Esophagus squamous epithelium (tissue), 5 donors: ENCODE measurements at places on chromosomes 2 and 18. TPM values are rescaled to one million over a fixed set of nuclear protein-coding genes. Genes with fewer than 3 reads are reported as not detected.

Gene SPEG
- 29.0 TPM for total RNA-seq

GRCh38 chr2:46333912-46334311 lies 36.7 kb downstream of the EPAS1 start:
- DNase-seq, result no peak
- peaks cover 36% of the 10 kb centered on the region for H3K4me1 ChIP-seq
- no peaks in the 10 kb centered on the region for H3K36me3 ChIP-seq
- H3K27ac ChIP-seq, result peak overlapping the region; percentile 46
- H3K4me3 ChIP-seq, result no peak overlapping the region

Gene RIT2
- not detected for total RNA-seq

GRCh38 chr18:45169610-45170009 lies 445.7 kb upstream of the SLC14A2 start:
- no peak for DNase-seq
- no peaks in the 10 kb centered on the region for H3K36me3 ChIP-seq
- no peak overlapping the region for H3K4me3 ChIP-seq

- H3K4me1 ChIP-seq, result peaks cover 5% of the 10 kb centered on the region
- H3K4me3 ChIP-seq, result no peak overlapping the region
- H3K36me3 ChIP-seq, result no peaks in the 10 kb centered on the region
- no peaks in the 10 kb centered on the region for H3K27me3 ChIP-seq
- H3K27ac ChIP-seq, result no peak overlapping the region
Measured at GRCh38 chr2:178269438-178270224, 75.3 kb downstream of the OSBPL6 start.

Gene CRYGC
- total RNA-seq, result not detected

DNA sequence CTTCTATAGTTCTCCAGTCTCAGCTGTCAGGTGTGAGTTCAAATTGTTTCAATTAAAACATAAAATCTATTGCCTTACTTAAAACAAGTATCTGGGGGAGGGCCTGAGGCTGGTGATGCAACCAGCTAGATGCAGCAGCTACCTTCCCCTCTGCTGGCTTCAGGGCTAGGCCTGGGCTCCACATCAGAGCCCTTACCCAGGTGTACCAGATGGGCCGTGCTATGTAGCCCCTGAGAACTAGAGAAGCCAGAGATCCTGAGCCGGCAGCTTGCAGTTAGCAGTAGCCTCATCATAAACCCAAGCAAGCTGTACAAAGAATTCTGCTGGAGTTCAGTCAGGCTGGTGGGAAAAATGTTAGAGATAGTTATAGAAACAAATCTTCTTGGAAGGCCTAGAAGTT lies 97.7 kb upstream of the ACAA2 start:
- H3K4me1 ChIP-seq, result no peaks in the 10 kb centered on the region
- H3K36me3 ChIP-seq, result no peaks in the 10 kb centered on the region
- no peak for DNase-seq
- no peak overlapping the region for H3K4me3 ChIP-seq

Gene LRRC30
- not detected for total RNA-seq

Gene TSHZ1
- 5.4 TPM for total RNA-seq

GRCh38 chr2:155517362-155517761 lies 815.2 kb downstream of the NR4A2 start:
- H3K36me3 ChIP-seq, result no peaks in the 10 kb centered on the region
- DNase-seq, result no peak
- no peaks in the 10 kb centered on the region for H3K4me1 ChIP-seq
- H3K27ac ChIP-seq, result no peak overlapping the region

Gene SIGLEC15
- total RNA-seq, result not detected

Gene NFU1
- 26.2 TPM for total RNA-seq

Gene CAPN14
- total RNA-seq, result 316 TPM

Gene UXS1
- total RNA-seq, result 36.3 TPM

Gene RNF138
- total RNA-seq, result 16.8 TPM

- no peak for DNase-seq
- H3K4me3 ChIP-seq, result no peak overlapping the region
- peaks cover 24% of the 10 kb centered on the region for H3K36me3 ChIP-seq
- no peak overlapping the region for H3K27ac ChIP-seq
Measured at GRCh38 chr2:134359367-134360081, 105.7 kb downstream of the MGAT5 start.

GRCh38 chr2:18245375-18245774 lies 315.1 kb downstream of the RDH14 start:
- H3K4me3 ChIP-seq, result no peak overlapping the region
- no peaks in the 10 kb centered on the region for H3K36me3 ChIP-seq
- H3K27ac ChIP-seq, result no peak overlapping the region
- H3K27me3 ChIP-seq, result no peaks in the 10 kb centered on the region
- H3K4me1 ChIP-seq, result no peaks in the 10 kb centered on the region

DNA sequence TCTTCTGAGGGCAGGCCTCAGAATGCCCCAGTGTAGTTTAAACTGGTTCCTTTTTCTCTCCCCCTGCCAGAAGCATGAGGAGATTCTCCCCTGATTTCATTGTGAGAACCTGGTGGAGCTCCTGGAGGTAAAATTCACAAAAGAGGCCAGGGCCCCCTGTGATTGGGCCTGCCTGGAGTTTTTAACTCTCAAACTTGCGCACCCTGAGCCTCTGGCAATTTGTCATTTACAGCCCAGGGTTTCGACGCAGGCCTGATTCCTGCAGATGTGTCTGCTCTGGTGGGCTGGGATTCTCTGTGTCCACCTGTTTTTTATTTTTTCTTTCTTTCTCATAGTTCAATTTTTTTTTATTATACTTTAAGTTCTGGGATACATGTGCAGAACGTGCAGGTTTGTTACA lies 157.9 kb downstream of the ASB1 start:
- H3K4me1 ChIP-seq, result no peaks in the 10 kb centered on the region
- no peak overlapping the region for H3K27ac ChIP-seq
- H3K4me3 ChIP-seq, result no peak overlapping the region
- no peaks in the 10 kb centered on the region for H3K36me3 ChIP-seq
- no peak for DNase-seq

DNA sequence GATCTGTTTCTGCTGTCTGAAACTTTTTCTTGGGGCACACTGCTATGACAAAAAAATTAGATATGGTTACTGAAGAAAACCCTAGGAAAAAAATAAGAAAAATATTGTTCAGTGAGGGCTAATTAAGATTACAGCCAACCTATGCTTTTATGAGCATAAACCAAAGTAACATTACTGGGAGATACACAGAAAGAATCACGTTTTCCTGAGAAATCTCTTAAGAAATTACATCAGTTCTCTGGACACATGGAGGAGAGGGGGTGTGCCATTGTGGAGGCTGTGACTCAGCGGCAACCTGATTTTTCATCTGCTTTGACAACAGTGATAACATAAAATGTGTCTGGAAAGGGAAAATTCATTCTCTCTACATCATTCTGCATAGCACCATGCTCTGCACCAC lies 13.4 kb upstream of the NMI start:
- H3K4me1 ChIP-seq, result no peaks in the 10 kb centered on the region
- no peak overlapping the region for H3K27ac ChIP-seq
- no peaks in the 10 kb centered on the region for H3K27me3 ChIP-seq
- no peak overlapping the region for H3K4me3 ChIP-seq
- DNase-seq, result no peak
- H3K36me3 ChIP-seq, result no peaks in the 10 kb centered on the region

DNA sequence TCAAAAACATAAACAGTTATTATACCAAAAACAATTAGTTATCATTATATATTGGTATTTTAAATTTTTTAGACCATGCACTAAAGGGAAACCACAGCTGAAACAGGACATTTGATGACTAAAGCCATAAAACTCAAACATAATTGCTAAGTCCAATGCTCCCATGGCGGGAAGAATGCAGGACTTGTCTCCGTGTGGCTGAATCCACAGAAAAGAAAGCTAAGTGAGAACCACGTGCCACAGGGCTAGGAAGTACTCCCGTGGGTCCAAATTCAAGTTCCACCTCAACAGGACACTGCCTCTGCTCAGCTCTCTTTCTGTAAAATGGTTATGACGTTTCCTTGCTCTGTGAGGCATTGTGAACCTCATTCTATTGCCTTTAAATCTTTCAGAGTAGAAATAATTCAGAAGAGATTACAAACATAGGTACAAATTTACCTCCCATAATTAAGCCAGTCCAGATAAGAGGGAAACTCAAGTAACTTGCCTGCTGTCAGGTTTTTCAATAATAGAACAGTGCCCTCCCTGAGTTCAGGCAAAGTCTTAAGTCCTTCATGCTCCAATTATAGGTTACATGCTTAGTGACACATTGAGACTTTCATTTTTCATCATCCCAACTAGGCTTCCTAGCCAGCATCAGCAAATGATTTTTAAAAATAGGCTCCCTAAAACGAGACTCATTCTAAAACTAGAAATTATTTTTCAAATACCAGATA lies 36.7 kb downstream of the FTCDNL1 start:
- H3K4me3 ChIP-seq, result no peak overlapping the region
- no peaks in the 10 kb centered on the region for H3K4me1 ChIP-seq
- H3K36me3 ChIP-seq, result no peaks in the 10 kb centered on the region
- no peak overlapping the region for H3K27ac ChIP-seq
- DNase-seq, result no peak

- H3K36me3 ChIP-seq, result no peaks in the 10 kb centered on the region
- H3K4me1 ChIP-seq, result no peaks in the 10 kb centered on the region
- DNase-seq, result no peak
- H3K27me3 ChIP-seq, result no peaks in the 10 kb centered on the region
Measured at GRCh38 chr2:13537771-13538349, 821.1 kb downstream of the TRIB2 start.

DNA sequence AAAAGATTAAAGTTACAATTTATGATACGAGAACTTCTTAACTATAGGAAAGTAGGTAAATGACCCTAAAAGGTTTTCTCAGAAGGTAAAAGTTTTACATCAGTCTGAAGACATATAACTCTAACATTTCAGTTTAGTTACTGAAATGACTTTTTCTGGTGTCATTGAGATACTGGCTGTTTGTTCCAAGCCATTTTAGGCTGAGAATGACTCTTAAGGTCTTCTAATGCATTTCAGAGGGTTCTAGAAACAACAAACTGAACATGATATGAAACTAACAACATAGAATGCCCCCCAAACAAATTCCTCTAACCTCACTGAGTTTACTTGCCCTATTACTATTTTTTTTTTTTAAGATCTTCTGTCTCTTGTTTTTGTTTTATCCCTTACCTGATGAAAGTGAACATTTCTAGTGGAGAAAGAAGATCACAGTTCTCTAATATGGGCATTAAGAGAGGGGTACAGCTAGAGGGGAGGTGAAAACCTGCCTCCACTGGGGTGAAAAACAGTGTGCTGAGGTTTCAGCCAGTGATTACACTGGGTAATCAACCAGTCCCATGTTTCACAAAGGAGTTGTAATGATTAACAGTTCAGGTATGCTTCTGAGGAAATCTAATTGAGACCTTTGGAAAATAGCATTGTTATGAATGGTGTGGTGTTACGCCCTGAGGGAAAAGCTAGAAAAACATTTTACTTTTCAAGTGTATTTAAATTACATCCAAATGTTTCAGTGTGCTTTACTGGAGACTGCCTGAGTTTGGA lies 11.2 kb downstream of the NABP1 start:
- H3K36me3 ChIP-seq, result peaks cover 42% of the 10 kb centered on the region
- no peak for DNase-seq
- peaks cover 47% of the 10 kb centered on the region for H3K4me1 ChIP-seq
- no peak overlapping the region for H3K4me3 ChIP-seq

Gene CKAP2L
- 5.3 TPM for total RNA-seq

DNA sequence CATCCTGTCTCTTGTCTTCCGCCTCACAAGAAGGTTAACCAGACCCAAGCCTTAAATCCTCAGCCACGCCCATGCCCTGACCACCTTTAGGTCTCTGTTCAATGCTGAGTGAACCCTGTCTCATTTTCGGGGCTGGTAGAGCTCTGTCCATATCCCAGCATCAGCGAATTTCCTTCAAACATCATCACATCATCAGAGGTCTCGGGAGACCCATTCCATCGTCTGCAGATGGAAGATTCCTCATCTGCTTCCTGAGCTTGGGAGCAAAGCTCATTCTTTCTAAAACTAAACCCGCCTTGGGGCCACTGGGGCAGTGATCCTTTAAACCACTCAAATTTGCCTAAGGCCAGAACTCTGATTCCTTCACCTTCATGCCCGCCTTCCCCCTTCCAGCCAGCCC lies 173.7 kb downstream of the TTC32 start:
- no peak overlapping the region for H3K27ac ChIP-seq
- no peaks in the 10 kb centered on the region for H3K36me3 ChIP-seq
- H3K4me3 ChIP-seq, result no peak overlapping the region
- no peaks in the 10 kb centered on the region for H3K27me3 ChIP-seq
- no peak for DNase-seq
- H3K4me1 ChIP-seq, result no peaks in the 10 kb centered on the region

Gene POTEJ
- not detected for total RNA-seq

DNA sequence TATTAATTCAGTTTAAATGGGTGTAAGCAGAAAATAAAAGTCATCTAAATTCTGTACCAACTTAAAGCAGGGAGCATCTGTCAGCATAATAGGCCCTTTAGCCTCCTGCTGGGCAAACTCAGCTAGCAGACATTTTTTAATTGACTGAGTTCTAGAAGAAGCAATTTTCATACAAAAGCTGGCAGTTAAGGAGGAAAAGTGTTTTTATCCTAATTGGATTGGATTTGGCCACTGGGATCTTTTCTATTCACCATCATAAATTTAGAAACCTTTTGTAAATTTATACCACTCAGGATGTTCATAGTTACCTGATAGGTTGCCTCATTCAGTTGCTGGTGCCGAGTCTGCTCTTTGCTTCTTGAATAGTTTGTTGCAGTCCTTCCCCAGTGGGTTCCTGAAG lies 262.7 kb upstream of the FSIP2 start:
- DNase-seq, result no peak
- no peaks in the 10 kb centered on the region for H3K36me3 ChIP-seq
- H3K27me3 ChIP-seq, result no peaks in the 10 kb centered on the region
- no peak overlapping the region for H3K4me3 ChIP-seq
- H3K27ac ChIP-seq, result no peak overlapping the region

DNA sequence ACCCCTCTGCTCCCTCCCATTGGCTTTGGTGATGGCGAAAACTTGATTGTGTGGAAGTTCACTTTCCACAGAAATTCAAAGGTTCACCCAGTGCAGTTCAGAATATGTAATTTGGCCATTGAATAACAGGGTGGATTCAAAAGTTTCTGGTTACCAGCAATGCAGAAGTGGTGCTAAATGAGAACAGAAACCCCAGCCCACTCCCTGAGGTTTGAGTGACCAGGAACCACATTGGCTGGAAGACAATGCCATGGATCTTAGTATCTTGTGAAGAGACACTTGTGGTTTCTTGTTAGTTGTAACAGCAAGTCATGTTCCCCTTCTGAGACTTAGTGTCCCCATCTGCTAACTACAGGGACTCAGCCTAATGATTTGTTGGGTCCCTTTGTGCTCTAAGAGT lies 49.8 kb downstream of the QPCT start:
- H3K4me1 ChIP-seq, result peaks cover 18% of the 10 kb centered on the region
- DNase-seq, result no peak
- no peak overlapping the region for H3K27ac ChIP-seq
- H3K4me3 ChIP-seq, result no peak overlapping the region

- H3K27me3 ChIP-seq, result no peaks in the 10 kb centered on the region
- DNase-seq, result no peak
- no peak overlapping the region for H3K4me3 ChIP-seq
- no peaks in the 10 kb centered on the region for H3K36me3 ChIP-seq
Measured at GRCh38 chr2:26595146-26595545, 46.0 kb downstream of the CIB4 start.

DNA sequence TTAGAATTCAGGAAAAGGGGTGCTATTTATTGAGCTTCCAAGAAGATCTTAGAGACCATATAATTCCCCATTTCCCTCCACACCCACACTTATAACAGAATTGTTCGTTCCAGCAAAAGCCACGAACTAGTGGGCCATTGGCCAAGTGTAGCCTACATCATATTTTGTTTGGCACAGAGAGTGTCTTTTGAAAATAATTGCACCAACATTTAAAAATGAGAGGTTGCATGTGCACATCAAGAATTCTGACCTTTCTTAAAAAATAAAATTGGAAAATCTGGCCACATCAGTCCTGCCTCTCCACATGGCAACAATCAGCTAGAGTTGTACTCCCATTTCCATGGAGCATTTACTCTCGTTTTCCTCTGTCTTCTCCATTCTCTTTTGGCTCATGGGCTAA lies 655.5 kb upstream of the FANCL start:
- H3K4me3 ChIP-seq, result no peak overlapping the region
- peaks cover 8% of the 10 kb centered on the region for H3K4me1 ChIP-seq
- H3K27ac ChIP-seq, result no peak overlapping the region
- no peaks in the 10 kb centered on the region for H3K27me3 ChIP-seq
- H3K36me3 ChIP-seq, result no peaks in the 10 kb centered on the region
